ENCODE measurements at places on chromosomes 6 and 20.

DNA sequence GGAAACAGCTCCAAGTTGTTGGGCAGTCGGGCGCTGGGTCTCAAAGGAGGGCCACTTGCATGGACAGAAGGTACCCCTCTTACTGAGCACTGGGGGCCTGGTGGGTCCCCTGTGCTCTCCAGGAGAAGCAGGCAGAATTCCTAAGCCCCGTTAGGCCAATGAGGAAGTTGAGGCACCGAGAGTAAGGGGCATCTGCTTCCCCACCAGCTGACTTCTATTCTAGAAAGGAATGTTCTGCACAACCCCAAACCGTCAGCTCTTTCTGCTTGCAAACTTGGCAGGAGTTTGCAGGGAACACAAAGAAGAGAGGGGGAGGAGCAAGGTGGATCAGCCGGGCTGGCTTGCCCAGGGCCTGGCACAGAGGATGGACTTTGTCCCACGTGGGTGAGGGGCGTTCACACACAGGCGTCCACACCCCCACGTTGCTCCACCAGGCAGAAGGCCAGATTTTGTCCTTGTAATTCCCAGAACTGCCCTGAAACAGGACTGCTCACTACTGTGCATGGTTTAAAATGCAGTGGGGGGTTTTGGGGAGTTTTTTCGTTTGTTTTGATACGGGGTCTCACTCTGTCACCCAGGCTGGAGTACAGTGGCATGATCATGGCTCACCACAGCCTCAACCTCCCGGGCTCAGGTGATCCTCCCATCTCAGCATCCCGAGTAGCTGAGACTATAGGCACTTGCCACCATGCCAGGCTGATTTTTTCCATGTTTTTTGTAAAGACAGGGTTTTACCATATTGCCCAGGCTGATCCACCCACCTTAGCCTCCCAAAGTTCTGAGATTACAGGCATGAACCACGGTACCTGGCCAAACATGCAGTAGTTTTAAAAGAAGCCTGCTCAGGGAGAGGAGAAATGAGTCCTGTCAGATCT lies 93.3 kb downstream of the SNX5 start:
- peak; percentile 49 for DNase-seq

DNA sequence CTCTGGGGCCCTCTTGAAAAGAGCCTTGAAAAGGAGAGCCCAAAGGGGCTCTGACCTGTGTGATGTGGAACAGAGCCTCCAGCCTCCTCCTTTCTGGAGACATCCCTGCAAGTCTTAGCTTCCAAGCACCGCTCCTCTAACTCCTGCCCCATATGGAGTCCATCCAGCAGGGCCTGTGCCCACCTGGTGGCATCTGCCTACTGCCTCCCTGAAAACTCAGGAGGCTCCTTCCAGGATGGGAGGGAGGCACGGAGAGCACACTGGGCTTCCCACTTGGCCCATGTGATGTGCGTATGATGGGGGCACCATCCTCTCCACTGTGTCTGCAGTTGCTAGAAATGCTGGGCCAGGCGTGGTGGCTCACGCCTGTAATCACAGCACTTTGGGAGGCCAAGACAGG lies 98.1 kb downstream of the SYNDIG1 start:
- no peak for DNase-seq

DNA sequence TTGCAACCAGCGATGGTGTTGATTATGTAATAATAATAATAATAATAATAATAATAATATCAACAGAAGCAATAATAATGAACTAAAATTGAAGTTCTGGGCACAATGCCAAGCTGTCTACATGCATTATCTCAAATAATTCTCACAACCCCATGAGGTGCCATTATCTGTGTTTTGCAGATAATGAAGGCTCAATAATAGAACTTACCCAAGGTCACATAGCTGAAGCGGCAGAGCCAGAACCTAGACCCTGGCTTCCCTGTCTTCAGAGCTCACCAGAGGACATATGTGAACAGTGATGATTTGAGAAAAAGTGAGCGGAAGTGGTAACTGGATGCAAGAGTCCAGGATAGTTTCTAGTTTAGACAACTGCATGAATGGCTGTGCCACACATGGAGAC lies 91.0 kb downstream of the HIVEP1 start:
- DNase-seq = no peak

GRCh38 chr20:41329435-41330342 lies 10.9 kb upstream of the LPIN3 start:
- DNase-seq = no peak

- DNase-seq = no peak
These were observed 39.1 kb downstream of the LHFPL5 start for GRCh38 chr6:35844290-35844689.

- DNase-seq = peak; percentile 47
These were observed 23.3 kb downstream of the MAP7 start for GRCh38 chr6:136526937-136527336.

DNA sequence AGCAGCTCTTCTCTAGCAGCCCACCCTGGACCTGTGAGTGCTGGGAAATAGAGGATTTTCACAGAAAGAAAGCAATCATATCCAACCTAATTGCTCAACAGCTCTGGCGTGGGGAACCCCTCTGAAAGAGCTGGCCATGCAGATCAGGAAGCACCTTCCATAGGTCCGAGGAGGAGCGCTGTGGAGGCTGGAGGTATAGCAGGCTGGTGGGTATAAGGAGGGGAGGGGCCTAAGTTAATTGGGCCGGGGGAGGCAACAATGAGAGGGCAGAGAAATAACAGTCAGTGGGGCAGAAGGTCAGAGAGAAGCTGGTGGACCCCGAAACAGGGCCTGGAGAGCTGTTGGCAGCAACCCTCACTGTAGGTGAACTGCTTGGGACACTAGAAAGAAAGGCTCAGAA lies 40.8 kb downstream of the SNRNP48 start:
- no peak for DNase-seq

DNA sequence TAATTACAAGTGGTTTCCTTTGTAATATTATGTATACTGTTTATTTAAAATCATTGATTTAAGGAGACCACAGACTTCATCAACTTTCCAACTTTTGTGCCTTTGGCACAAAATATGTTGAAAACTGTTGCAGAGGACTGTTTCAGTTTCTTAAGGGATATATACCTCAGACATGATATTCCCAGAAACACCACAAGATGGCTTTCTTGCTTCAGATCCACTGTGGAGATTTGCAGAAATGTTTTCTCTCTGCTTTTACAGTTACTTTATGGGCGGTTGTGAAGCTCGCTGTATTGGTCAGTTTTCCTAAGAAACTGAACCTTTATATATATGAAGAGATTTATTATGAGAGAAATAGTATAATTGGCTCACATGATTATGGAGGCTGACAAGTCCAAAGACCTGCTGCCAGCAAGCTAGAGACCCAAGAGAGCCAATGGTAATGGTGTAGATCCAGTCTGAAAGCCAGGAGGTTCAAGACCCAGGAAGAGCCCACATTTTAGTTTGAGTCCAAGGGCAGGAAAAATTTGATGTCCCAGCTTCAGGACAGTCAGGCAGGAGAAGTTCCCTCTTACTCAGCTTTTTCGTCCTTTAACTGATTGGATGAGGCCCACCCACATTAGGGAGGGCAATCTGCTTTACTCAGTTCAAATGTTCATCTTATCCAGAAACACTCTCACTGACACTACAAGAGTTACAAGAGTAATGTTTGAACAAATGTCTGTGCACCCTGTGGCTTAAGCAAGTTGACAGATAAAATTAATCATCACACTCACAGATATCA lies 12.8 kb downstream of the ME1 start:
- DNase-seq = no peak

DNA sequence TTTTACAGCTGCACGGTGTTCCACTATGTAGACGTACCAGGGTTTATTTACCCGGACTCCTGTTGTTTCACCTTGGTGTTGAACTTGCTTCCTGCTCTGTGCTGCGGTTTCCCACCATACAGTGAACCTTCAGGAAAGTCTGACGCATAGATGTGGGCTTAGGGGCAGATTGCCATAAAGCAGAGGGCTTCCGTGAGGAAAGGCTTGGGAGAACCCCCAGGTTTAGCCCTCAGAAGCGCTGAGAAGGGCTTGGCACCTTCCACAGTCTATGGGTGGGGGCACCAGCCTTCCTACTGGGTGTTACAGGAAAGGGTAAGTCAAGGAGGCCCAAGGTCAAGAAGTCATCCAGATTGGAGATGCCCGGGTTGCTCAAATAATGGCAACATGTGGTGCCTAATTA lies 19.2 kb upstream of the MRPS18A start:
- DNase-seq = no peak

DNA sequence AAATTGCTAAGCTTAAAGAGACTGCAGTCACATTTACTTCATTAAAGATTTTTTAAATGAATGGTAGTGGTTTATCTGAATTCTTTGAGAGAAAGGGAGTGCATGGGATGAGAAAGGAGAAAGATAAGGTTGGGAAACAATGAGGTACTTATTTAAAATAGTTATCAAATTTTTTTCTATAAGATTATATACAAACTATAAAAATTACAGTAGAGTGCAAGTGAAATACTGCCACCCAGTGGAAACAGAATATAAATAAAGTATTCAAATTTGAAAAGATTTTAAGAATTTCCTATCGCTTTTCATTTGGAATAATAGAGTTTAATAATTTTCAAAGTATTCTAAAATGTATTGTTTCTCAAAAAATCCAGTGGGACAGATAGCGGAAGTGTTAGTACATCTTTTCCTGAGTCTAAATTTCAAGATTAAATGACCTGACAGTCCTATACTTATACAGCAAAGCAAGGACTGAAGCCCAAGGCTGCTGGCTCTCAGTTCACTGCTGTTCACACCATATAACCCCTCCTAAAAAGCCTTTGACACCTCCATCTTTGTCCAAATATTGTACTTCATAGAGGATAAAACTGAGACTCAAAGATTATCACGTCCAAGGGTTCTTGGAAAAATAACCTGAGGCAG lies 31.1 kb downstream of the EPM2A start:
- no peak for DNase-seq

DNA sequence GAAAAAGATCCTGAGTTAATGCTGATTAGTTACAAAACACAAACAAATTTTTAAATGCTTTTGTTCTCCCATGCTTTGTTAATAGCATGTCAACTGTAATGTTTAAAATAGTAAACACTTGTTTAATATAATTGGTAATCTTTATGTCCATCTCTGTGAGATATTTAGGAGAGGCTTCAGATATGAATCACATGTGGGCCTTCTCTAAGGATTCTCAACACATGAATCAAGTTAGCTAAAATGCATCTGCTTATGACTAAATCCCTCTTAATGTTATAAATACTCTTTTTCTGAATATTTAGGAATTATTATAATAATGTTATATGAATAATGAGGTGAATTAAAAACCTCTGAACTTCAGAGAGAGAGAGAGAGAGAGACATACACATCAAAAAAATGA lies 345.9 kb upstream of the MANEA start:
- no peak for DNase-seq

DNA sequence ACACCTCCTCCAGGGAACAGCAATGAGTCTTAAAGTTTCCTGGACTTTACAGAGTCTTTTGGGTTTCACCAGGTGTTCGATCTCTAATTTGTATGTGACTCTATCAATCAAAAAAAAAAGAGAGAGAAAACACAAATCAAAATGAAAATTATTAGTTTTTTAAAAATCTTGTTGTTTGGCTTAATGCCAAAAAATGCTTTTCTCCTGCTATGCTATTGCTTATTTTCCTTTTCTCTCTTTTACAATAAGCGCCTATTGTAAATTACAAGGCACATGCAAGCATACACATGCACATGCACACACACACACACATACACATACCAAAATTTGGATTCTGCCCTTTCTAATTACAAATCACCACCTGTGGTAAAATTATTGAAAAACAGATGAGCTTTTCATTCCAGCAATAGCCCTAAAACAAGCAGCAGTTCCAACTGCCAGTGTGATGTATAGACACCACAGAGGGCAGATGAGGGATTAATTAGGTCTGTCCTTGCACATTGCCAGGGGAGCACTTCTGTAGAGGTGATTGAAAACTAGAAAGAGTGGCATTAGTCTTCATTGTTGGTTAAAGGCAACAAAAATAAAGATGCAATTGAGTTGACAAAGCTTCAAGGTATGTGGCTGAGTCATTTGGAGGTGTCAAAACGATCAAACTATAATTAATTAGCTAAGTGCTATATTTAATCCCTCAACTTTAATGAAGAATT lies 631.7 kb downstream of the TFAP2B start:
- DNase-seq = no peak

DNA sequence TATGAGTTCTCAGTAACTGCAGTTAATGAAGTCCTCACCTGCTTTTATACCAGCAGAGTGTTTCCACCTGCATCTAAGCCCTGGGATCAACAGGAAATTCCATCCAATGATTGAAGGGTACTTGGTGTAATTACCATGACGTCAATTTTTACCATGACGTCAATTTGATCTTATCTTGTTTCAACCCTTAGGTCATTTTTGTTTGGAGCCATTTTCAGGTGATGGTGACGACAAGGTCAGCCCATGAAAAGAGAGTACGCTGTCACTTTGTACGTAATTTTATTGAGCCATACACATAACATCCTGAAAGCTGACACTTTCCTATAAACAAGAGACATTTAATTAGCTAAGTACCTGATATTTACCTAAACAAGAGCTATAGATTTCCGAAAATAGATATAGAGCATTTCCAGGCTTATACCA lies at the start of gene CGA:
TSS of gene CGA (minus strand) at position 20 of the 423 bp plus-strand sequence. CDS start 6,906 bp downstream, outside the sequence.
- no peak for DNase-seq

- no peak for DNase-seq
These were observed 106.5 kb downstream of the ARID1B start for GRCh38 chr6:156883497-156884252.

GRCh38 chr6:14716499-14717146 lies 529.2 kb upstream of the JARID2 start:
- no peak for DNase-seq

DNA sequence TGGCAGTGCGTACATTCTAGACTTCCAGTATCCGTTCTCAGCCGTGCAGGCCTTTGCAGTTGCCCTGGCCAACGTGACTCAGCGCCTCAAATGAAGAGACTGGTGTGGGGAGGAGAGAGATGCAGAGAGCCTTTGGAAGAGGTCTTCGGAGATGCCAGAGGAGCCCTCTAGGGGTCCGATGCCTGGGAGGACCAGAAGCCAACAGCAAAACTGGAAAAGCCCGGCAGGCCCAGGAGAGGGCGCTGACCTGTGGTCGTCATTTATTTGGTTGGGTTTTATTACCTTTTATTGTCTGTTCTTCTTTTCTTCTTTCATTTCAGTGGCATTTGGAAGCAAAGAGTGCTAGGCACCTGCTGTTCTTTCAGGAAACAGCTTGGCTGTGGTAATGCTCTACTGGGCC lies 53.3 kb upstream of the TMEM181 start:
- DNase-seq = no peak

DNA sequence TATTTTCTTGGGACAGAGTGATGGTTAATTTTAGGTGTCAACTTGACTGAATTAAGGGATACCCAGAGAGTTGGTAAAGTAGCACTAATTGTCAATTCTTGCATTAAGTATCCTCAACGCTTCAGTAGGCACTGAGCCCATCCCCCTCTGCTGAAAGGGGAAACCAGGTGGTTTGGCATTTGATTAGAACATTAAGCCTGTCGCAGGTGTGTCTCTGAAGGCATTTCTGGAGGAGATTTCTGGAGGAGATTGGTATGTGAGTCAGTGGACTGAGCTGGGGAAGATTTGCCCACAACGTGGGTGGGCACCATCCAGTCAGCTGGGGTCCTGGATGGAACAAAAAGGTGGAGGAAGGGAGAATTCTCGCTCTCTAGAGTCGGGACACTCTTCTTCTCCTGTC lies 119.8 kb downstream of the RFX6 start:
- no peak for DNase-seq

- DNase-seq = no peak
These were observed 29.1 kb upstream of the HDAC2 start for GRCh38 chr6:114000069-114000468.
